ENCODE measurements at places on chromosomes 11 and 22.

DNA sequence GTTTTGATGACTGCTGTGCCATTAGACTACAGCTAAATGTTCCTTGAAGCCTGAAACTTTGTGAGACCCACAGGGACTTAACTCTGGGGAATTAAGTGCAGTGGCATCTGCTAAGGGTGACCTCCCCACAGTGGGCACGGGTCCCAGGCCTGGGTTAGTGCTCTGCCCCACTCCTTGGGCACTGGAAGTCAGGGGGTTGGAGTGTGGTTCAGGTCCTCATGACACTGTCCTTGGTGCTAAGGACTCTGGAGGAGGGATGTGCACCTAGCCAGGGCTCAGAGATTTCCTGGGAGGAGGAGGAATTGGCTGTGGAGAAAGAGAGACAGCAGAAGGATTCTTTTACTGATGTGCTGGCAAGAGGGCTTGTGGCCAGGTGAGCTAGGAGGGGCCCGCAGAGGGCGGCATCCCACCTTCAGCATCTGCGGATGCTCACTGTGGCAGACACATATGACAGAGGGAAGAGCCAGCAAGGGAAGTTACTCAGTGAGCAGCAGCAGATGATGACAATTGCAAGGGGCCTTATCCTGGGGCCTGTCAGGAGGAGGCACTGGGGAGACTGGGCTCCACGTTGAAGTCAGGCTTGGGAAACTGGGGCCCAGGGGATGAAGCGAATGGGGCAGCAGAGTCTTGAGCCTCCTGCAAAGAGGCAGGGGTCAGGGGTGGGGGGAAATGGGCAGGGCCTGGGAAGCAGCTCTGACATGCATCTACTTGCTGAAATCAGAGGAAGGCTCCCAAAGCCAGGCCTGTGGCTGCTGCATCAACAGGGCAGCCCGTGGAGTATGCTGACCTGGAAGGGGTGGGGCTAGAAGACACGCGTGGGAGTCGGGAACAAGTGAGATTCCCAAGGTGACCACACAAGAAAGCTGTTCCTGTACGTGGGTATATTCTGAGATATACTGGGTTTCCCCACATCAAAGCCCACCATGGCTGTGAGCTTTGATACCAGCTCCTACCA is 144.0 kb downstream of the MPPED1 start:
- no peak for DNase-seq

- DNase-seq = no peak
These were observed 24.8 kb downstream of the CTNND1 start for GRCh38 chr11:57786436-57786835.

GRCh38 chr11:31802990-31803812 is 7.9 kb downstream of the PAX6 start:
- DNase-seq = no peak

DNA sequence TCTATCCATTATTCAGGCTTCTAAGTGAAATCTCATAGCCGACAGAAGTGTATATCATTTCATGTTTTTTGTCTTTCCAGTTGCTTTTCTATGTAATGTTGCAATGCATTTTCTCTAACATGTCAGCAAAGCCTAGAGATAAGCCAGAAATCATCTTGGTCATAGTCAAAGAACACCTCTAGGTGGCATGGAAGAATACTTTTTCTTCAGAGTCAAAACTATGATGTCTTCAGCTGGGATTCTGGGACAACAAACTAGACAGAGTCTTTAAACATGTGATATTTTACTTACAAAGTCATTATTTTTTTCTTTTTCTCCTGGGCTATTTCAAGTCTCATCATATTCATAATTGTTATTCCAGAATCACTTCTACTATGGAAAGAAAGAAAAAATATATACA is 4.4 kb downstream of the GAS2 start:
- DNase-seq = no peak

DNA sequence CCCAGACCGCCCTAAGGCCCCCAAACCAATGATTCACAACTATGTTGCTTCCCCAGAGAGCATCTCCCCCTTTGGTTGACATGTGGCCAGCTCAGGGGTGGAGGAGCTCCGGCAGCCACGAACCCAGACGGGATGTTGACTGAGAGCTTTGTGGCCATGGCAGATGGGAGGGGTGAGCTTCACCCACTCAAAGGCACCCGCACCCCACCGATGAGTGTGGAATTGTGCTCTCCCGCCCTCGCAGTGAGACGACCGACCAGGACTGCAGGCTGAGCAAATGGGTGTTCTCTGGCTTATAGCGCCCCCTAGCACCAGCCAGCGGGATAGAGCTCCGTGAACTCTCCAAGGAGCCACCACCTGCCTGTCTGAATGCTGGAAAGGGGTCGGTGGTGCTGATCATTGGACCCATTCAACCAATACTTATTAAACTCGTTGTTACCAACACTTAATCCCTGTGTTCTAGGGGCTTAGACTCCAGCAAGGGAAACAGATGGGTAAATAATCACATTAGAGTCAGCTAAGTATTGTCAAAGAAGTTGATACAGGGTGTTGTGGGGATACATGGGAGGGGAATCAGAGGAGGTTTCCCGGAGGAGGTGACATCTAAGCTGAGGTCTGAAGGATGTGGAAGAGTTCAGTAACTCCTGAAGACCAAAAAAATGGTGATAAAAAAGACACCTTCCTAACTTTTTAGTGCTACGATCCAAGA is 4.5 kb upstream of the TIMP3 start:
- DNase-seq = peak; percentile 2

DNA sequence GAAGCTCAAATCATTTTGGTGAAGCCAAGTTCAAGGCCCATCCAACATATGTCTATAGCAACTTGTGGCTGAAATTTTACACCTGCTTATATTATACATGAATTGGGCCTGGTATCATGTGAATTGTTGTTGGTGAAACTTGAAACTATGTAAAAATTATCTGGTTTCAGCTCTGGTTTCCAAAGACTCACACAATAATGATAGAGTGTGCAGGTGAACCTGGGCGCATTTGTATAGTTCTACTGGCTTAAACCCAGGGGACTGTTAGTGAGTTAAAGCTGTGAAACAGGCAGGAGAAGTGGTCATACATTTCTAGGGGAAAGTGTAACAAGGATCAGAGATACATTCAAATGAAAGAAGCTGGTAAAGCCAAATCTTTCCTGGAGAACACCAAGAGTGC is 627.3 kb downstream of the METTL15 start:
- DNase-seq = no peak

DNA sequence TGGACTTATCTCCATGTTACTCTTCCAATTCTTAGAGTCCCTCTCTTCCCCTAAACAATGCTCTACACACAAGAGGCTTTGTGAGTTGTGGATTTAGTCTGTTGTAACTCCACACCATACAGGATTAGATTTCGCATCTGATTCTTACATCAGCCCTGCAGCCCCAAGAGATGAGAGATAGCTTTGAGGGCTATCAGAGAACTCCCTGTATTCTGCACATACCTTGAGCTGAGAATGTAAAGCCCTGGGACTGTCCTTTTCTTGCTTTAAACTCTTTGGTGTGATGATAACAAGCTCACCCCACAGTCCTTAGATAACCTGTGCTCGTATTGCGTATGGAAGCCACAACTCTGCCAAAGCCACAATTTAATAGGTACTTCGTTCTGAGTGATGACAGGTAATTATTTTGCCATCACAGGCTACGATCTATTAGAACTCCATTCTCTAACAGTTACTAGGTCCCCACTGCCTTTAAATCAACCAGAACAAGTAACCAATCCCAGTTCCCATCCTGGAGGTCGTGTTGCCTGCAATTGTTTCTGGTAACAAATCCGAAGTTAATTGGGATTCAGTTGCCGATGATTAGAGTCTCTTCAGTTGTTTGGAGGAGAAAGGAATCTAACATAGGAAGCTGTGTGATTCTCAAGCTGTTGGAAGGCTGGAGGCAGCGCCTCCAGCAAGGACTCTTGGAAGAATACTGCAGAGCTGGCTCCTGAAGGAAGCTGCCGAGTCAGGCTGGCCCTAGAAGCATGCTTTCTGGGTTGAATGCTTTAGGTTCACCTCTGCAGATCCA is 1.3 kb upstream of the PARVG start:
- no peak for DNase-seq

GRCh38 chr22:49678137-49678841 is 149.4 kb downstream of the BRD1 start:
- no peak for DNase-seq

DNA sequence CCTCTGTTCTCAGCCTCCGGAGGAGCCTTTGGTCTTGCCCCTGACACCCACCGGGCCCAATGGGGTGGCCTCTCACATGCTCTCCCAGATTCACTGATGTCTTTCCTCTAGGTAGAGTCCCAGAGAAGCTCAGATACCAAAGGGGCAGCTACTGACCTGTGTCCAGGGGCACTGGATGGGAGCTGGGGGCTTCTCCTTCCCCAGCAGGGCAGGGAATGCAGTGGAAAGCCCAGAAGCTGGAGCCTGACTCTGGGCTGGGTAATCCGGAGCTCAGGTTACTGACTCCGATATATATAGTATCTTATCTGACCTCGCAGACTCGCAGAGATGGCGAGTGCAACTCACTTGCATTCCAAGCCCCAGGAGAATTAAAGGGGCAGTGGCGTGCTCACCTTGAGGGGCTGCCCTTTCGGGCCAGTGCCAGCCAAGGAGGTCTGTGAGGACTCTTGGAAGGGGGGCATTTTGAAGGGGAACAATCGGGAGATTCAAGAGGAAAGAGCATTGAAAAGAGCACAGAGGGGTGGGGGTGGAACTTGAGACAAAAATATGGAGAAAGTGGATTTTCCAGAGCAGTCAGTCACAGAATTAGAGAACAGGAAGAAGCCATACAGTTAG is 2.5 kb downstream of the USP2 start:
- DNase-seq = no peak

DNA sequence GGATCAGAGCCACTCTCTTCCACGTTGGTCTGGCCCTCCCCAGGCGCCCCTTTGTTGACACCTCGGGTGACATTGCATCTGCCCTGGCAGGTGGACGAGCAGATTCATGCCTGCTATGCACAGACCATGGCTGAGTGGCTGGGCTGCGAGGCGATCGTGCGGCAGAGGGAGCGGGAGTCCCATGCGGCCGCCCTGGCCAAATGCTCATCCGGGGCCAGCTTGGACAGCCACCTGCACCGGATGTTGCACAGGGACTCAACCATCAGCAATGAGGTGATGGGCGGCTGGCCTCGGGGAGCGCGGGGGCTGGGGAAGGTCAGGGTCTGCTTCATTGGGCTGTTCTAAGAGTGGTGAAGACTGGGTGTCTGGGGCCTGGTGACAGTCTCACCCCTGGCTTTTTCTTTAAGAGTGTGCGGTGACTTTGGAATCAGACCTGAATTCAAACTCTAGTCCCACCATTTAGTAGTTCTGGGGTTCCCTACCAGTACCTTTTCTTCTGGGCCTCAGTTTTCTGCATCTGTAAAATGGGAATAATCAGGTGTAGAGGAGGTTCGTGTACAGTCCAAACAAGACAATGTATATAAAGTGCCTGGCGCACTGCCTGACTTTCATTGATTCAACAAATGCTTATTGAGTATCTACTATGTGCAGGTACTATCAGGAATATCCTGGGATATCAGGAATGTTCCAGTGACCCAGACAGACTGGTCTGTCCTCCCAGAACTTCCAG is 53.0 kb downstream of the LHFPL7 start:
- no peak for DNase-seq

DNA sequence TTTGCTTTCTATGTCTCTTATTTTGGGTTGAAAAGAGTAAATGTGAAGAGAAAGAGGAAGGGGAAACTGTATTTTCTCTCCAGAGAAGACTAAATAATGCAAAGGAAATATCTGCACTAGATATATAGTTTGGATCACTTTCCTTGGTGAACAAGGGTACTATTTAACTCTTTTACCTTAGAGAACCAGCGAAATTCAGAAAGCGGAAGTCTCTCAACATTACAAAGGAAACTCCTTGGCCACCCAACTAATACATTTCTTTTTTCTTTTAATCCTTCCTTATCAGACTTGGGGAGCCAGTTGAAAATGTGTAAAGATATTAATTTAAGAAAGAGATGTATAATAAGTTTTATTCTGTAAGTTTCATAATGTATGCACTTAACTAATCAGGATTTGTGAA is 64.2 kb downstream of the SESN3 start:
- DNase-seq = no peak

GRCh38 chr11:126655807-126656128 is 300.3 kb downstream of the ST3GAL4 start:
- no peak for DNase-seq

DNA sequence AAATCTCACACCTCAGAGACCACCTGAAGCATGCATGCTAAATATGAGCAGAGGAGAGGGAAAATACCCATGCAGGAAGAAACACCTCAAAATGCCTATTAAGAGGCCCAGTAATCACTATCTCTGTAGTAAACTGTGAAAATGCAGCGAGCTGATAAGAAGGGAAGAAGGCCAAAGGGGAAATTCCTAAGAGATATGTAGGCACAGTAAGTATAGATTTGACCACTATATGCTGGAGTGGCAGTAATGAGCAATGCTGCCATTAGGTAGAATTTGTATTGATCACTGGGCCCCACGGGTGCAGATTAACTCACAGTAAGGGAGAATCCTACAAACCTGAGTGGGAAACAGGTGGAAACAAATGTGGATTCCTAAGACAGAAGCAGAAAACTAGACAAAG is 1813.1 kb upstream of the RAG2 start:
- DNase-seq = no peak

GRCh38 chr11:81942646-81943045 is 791.0 kb downstream of the FAM181B start:
- no peak for DNase-seq

DNA sequence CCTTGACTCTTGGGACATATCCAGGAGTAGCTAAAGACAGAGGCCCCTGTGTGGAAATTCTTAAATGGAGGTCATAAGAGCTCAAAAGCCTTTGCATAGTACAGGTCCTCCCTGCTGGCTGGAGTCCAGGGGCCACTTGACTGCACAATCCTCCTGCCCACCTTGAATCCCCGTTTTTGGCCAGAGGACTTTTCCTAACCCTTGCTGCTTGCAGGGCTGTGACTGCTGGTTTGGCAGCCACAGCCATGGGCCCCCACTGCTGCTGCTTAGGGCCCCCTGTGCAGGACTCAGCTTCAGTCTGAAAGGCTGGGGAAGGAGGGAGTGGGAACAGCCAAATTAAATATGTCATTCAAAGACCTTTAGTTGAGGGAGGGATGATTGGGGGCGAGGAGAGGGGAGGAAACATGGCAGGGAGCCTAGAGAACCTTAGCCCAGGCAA is 33.4 kb downstream of the ARHGAP1 start:
- DNase-seq = no peak

GRCh38 chr11:1122664-1123002 is 35.1 kb upstream of the MUC5AC start:
- DNase-seq = no peak

DNA sequence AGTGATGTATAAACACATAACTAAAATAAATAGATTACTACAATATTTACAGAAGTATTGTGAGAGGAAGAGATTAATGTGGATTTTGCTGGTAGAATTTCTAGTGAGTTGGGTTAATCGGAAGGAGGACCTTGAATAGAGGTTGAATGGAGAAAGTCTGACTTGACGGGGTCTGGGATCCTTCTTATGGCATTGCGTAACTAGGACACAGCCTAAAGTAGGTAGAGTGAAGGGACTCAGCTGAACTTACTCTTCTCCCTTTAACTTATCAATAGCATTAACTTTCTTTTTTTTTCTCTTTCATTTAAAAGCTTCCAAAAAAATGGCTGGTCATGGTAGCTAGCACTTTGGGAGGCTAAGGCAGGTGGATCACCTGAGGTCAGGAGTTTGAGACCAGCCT is 139.2 kb downstream of the HIPK3 start:
- no peak for DNase-seq

All from stimulated activated CD8-positive, alpha-beta memory T cell treated with anti-CD3 and anti-CD28 coated beads, Interleukin-7, amount 100 ng/mL, for 1 hour (primary cell).